Mucosa of gallbladder (tissue), 1 donor: ENCODE measurements at places on chromosomes 13 and 19. TPM values are rescaled to one million over a fixed set of nuclear protein-coding genes. Genes with fewer than 3 reads are reported as not detected.

DNA sequence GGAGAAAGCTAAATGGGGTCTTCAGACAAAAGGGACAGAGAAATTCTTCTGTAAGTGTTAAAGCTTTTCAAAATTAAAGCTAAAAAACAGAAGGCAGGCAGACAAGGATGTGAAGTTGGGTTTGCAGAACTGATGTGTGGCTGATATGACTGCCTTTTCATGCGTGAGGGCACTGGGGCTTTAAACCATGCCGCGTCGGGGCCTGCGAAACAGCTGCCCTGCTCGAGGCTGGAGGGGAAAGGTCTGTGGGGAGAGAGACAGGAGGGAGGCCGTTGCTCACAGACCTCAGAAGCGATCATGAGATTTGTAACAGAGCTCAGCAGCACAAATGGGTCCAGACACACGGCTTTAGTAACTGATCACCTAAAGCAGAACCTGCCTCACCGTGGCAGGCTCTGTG is 23.5 kb downstream of the CAPS start:
- no peak for DNase-seq

DNA sequence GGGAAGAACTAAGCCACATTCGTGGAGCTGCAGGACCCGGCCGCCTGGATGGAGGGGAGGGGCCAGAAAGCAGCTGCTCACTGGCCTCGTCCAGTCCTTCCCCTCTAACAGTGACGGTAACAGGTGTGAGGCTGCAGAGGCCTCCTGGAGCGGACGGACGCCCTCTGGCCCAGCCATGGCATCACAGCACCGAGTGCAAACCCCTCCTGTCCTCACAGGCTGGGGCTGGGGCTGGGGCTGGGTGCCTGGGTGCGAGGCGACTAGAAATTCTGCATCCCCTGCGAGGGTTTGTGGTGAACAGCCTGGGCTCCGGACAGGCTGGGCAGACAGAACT is 3.6 kb downstream of the MICOS13 start:
- no peak for DNase-seq

COL4A1 gene
- 347 TPM for total RNA-seq

DNA sequence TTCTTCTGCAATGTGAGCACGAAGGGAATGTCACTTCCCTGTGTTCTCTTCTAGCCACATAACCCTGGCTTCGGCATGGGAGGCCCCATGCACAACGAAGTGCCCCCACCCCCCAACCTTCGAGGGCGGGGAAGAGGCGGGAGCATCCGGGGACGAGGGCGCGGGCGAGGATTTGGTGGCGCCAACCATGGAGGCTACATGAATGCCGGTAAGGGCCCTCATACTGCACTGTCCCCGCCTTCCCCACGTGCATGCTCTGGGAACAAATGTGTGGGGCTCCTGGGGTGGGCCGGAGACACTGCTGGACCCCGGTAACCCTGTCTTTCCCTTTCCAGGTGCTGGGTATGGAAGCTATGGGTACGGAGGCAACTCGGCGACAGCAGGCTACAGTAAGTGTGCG is 17.7 kb upstream of the QTRT1 start:
- DNase-seq: no peak

- DNase-seq: no peak
These were observed 12.0 kb downstream of the LPAR6 start for GRCh38 chr13:48400850-48401291.
